ENCODE measurements at places on chromosomes 2 and 18.

GRCh38 chr18:6927153-6927552 lies 190.4 kb downstream of the LAMA1 start:
- DNase-seq = no peak

DNA sequence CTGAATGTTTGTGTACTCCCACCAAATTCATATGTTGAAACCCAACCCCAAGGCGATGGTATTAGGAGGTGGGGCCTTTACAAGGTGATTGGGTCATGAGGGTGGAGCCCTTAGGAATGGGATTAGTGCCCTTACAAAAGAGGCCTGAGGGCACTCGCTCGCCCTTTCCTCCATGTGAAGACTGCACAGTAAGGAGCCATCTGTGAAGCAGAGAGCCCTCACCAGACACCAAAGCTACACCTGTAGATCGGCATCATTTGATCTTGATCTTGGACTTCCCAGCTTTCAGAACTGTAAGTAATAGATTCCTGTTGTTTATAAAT lies 62.9 kb upstream of the FZD7 start:
- DNase-seq = no peak

DNA sequence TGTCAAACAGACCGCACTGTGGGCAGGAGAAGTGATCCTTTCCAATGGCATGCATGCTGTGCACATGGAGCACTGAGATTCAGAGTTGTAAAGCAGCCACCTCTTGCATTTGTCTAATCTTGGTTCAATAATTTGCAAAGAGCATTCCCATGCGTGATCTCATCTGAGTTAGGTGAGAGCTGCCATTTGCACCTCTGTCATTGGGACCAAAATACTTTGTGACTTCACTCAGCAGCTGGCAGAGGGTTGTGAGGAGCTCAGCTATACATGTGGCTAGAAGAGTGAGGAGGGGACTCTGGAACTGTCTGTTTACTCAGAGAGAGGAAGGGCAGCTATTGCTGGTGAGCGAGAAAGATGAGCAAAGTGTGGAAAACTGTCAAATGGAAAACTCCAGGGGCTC lies 265.1 kb upstream of the TNP1 start:
- no peak for DNase-seq

GRCh38 chr18:9419956-9420631 lies 55.2 kb upstream of the RALBP1 start:
- no peak for DNase-seq

DNA sequence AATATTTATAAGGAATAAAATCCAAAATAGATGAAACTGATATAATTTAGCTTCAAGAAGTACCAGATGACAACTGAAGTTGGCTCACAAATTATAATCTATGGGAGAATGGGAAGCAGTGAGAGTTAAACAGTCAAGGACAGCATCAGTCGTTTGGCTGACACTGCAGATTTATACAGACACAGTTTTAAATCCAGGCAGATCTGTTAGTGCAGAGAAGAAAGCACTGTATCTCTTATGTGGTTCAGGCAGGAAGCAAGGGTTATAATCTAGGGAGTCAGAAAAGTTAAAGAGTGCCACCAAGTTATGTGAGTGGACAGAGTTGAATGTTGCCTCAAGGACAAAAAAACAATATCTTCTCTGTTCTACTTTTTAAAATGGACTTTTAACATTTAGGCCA lies 880.2 kb downstream of the TSN start:
- DNase-seq = no peak

DNA sequence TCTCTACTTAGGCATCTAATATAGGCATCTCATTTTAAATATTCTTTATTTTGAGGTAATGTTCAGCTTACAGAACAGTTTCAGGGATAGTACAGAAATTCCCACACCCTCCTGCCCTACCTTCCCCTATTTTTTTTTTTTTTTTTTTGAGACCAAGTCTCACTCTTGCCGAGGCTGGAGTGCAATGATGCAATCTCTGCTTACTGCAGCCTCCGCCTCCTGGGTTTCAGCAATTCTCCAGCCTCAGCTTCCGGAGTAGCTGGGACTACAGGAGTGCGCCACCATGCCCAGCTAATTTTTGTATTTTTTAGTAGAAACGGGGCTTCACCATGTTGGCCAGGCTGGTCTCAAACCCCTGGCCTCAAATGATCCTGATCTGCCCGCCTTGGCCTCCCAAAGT lies 97.6 kb downstream of the EPB41L5 start:
- no peak for DNase-seq

DNA sequence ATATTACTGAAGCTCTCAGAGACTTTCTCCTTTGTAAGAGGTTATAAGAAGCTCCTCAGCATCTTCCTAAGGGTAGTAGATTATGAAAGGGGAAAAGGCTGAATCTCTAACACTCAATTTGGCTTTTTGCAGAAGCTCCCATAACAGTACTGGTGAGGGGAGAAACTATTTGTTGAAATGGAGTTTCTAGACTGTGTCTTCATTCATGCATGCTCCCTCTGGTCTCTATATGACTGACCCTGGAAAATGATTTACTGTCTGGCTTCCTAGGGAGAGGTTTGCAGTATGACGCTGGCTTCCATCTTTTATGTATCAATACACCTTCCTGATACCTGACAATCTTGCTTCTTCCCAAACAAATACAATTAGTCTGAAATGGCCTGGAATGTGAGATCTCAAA lies 63.9 kb downstream of the LDAH start:
- DNase-seq = no peak

DNA sequence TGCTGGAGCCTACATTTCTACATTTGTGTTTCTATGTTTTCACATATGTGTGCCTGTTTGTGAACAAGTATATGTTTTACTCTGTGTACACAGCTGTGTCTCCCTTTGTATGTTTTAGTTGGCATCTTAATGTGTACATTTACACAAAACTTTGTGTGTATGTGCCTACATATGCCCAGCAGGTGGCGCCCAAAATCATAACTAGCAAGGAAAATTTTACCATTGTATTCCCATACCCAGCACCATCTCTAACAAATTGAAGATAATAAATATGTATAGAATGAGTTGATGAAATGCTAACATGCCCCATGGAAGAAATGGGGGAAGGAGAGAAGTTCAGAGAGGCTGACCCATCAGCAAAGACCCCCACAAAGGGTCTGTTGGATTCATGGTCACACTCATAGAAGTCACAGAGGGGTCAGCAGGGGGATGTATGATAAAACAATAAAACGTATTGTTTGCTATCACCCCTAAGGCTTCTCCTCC lies 48.1 kb downstream of the PKDCC start:
- peak; percentile 78 for DNase-seq

DNA sequence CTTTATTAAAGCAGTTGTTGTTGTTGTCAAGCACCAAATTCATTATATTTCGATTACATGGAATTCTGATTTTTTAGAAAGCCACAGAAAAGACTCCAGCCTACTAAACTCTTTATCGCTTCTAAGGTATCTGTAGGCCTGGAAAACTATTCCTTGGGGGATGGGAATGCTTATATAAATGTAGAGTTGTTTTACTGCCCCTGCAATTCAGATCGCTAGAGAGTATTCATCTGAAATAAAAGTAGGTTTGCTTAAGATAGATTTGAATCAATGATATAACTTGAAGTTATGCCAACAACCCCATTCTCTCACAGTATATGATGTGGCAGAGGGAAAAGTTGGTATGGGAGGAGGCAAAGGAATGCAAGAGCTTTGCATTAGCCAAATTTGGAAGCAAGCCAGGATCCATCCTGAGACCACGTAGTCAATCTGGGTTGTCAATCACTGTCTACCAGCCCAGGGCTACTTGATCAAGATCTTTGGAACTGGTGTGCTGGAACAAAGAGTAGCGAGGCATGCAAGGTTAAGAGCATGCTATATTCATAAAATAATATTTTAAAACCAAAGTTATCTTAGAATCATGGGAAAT lies 95.9 kb downstream of the LYPD6B start:
- DNase-seq = no peak

DNA sequence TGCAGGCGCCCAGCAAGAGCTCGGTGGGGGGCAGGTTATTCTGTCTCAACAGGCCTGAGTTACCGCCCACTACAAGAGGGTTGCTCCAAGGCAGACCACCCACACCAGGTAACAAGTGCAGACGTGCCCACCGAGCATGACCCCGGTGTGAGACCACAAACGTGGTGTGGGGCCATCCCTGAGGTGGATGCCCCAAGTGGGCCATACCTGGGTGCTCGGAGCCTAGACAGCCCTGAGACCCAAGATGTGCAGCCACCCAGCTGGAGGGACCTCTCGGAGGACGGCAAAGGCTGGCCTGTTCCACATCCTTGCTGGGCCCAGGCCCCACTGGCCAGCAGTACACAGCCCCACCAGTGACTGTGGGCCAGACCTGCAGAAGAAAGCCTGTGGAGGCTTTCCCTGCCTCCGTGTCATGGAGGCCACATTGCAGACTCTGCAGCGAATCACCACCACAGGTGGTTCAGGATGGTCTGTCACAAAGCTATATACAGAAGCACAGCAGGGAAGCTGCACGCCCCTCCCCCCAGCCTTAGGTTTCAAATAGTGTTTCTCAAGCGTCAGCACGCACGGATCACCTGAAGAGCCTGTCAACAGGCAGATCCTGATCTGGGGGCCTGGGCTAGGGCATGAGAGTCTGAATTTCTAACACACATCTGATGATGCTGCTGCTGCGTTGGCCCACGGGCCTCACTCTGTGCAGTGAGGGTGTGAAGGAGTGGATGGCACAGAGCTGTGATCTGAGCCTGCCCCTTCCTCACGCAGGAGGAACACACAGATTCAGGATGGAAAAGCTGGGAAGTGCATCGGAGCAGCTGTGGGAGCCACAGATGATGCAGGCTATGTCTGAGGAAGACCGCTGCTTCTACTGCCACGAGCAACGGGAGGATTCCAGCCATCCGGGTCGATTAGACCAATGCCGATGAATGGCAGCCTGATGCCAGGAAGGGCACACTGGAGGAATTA lies 96.8 kb downstream of the UXS1 start:
- DNase-seq = no peak

DNA sequence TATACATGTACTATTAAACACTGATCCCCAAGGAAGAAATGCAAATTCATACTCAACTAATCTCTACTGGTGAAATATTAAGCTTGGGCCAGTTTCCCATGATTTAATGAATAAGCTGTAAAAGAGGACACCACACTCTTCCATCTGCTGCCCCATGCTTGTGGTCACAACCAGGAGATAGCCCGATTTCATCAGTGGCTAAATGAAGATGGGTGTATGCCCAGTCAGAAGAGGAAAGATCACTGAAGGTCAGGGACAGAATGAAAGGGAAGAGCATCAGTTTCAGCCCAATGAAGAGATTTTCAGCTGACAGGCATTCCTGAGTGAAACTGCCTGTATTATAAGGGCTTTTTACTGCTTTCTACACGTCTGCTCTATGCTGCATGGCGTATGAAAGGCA lies 103.5 kb downstream of the KCNS3 start:
- DNase-seq = no peak

- peak; percentile 48 for DNase-seq
Observed at GRCh38 chr2:65527451-65528240, 95.2 kb upstream of the SPRED2 start.

GRCh38 chr2:223668302-223668998 lies 66.3 kb upstream of the SCG2 start:
- no peak for DNase-seq

- no peak for DNase-seq
Observed at GRCh38 chr2:16674154-16674553, 8.5 kb upstream of the CYRIA start.

GRCh38 chr2:167599219-167599618 lies 648.2 kb downstream of the STK39 start:
- DNase-seq = no peak

- DNase-seq = no peak
Observed at GRCh38 chr18:59616501-59616900, 80.7 kb downstream of the CCBE1 start.

DNA sequence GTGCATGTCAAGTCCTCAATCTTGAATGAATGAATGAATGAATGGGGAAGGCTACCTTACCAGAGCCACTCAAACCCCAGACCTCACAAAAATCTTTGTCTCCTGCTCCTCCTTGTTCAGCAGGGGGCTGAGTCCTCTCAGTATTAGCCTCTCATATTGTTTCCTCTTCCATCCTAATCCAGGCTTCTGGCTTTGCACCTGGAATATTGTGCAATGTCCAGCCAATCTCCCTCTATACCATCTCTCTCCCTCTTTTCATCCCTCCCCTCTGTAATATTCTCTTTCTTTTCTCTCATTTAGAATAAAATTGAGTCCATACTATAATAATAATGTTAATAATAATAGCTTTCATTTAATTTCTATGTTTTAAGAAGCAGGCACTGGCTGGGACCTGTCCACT lies 34.3 kb downstream of the ARHGAP25 start:
- no peak for DNase-seq

- DNase-seq = no peak
Observed at GRCh38 chr2:222722327-222722946, 51.0 kb downstream of the MOGAT1 start.

DNA sequence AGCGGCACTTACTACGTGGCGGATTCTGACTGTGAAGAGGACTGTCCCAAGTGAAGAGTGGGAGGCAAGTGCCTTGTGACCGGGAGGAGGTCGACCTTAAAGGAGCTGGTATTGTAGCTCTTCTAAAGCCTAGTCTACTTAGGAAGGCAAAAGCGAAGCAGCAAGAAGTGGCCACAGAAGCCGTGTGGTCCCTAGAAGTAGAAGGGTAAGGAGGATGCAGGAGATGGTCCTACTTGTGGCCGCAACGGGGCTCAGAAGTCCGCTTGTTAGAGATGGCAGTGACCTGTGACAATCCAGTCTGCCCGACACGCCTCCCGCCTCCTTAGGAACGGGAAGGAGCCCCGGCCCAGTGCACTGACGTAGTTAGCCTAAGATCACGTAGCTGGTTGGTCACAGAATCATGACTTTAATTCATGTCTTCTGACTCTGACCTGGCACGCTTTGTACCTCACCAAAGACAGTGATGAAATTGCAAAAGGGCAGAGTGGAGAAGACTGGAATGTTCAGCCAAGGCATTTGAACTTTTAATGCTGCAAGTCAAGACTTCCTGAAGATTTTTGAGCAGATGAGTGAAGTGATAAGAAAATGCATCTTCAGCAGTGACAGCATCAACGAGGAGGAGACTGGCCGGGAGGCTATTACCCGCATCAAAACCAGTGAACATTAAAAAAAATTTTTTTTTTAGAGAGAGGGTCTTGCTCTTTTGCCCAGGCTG lies 749 bp upstream of the EIF2AK3 start:
- peak; percentile 95 for DNase-seq

GRCh38 chr18:29377346-29377745 lies 1200.4 kb upstream of the CDH2 start:
- DNase-seq = no peak

DNA sequence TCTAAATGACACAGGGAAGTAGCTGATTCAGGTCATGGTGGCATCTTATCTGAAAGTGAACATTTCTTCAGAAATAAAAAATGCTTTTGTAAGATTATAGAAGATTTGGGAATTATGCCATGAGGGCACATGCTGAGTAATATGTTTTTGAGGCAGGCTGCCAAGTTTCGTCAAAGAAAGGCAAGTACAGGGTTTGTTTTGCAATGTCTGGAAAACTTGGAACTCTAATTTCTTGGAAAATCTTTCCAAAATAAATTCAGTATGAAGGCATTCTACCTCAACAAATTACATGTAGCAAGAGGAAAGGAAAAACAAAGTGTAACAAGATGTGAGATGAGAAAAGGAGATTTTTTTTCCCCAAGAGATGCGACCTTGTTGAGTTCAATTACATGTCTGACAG lies 167.7 kb downstream of the PLCL1 start:
- DNase-seq = no peak

GRCh38 chr18:78425019-78425412 lies 554.6 kb upstream of the SALL3 start:
- DNase-seq = no peak

GRCh38 chr2:200616656-200617055 lies 30.8 kb downstream of the AOX1 start:
- DNase-seq = peak; percentile 5

GRCh38 chr18:61948846-61949438 lies 56.1 kb upstream of the RNF152 start:
- no peak for DNase-seq

- no peak for DNase-seq
Observed at GRCh38 chr2:240155048-240155744, 14.7 kb upstream of the OTOS start.

Measured in small intestine (tissue), 16 donors.